Melanocyte of skin (primary cell): ENCODE measurements at places on chromosomes 3 and 15. TPM values are rescaled to one million over a fixed set of nuclear protein-coding genes. Genes with fewer than 3 reads are reported as not detected.

Gene TM4SF4
- total RNA-seq: not detected in 2 replicates

Gene MOBP
- total RNA-seq: under 0.01 TPM in 1 of 2 replicates, not detected in the other

Gene AGBL1
- total RNA-seq: 0.69 and 0.73 TPM in 2 replicates

Gene RCCD1
- total RNA-seq: 17.0 and 17.1 TPM in 2 replicates

Gene CEP152
- 8.3 and 10.2 TPM in 2 replicates for total RNA-seq

Gene AHSG
- not detected in 2 replicates for total RNA-seq

Gene TNFSF10
- 0.36 and 1.0 TPM in 2 replicates for total RNA-seq

Gene MTHFS
- 14.1 and 26.9 TPM in 2 replicates for total RNA-seq

Gene COLQ
- total RNA-seq: 1.8 and 2.1 TPM in 2 replicates

Gene SYNPR
- not detected in 2 replicates for total RNA-seq

Gene NEK10
- 1.3 and 1.4 TPM in 2 replicates for total RNA-seq

Gene ATP8B4
- 0.69 and 1.1 TPM in 2 replicates for total RNA-seq

Gene SHC4
- 61.3 and 98.9 TPM in 2 replicates for total RNA-seq

Gene BBX
- total RNA-seq: 48.9 and 97.8 TPM in 2 replicates

Gene ZNF80
- total RNA-seq: not detected in 2 replicates

Gene GPR149
- not detected in 2 replicates for total RNA-seq

Gene TMEM44
- 8.3 TPM in 2 replicates for total RNA-seq

Gene RRP9
- 46.6 and 49.3 TPM in 2 replicates for total RNA-seq

Gene AADACL2
- not detected in 2 replicates for total RNA-seq

Gene VWA5B2
- total RNA-seq: not detected in 2 replicates

Gene ADAMTS9
- 2.4 and 9.8 TPM in 2 replicates for total RNA-seq

Gene FHIT
- total RNA-seq: 2.0 and 4.8 TPM in 2 replicates

Gene ITIH1
- not detected in 2 replicates for total RNA-seq

Gene HTD2
- 6.2 and 8.9 TPM in 2 replicates for total RNA-seq

Gene DNASE1L3
- total RNA-seq: not detected in 2 replicates

Gene OXTR
- 0.62 and 0.67 TPM in 2 replicates for total RNA-seq

Gene LDHAL6B
- total RNA-seq: not detected in 2 replicates

Gene FBXW12
- not detected in 2 replicates for total RNA-seq

Gene EOMES
- 5.0 and 6.0 TPM in 2 replicates for total RNA-seq

Gene SLC6A20
- not detected in 2 replicates for total RNA-seq

Gene CHRD
- total RNA-seq: under 0.01 and 0.34 TPM in 2 replicates

Gene P2RY13
- not detected in 2 replicates for total RNA-seq

Gene LRRIQ4
- total RNA-seq: under 0.01 and 0.15 TPM in 2 replicates

Gene PRR20G
- not detected in 2 replicates for total RNA-seq

Gene GHRL
- not detected in 2 replicates for total RNA-seq

Gene SGO1
- total RNA-seq: 6.2 and 10.3 TPM in 2 replicates

Gene CFAP20DC
- total RNA-seq: 8.6 and 10.3 TPM in 2 replicates
